NCI-H510A (cell line): ENCODE measurements at places on chromosomes 5 and 9.

- DNase-seq, result no peak
These were observed 58.8 kb downstream of the SH3PXD2B start for GRCh38 chr5:172395483-172395882.

DNA sequence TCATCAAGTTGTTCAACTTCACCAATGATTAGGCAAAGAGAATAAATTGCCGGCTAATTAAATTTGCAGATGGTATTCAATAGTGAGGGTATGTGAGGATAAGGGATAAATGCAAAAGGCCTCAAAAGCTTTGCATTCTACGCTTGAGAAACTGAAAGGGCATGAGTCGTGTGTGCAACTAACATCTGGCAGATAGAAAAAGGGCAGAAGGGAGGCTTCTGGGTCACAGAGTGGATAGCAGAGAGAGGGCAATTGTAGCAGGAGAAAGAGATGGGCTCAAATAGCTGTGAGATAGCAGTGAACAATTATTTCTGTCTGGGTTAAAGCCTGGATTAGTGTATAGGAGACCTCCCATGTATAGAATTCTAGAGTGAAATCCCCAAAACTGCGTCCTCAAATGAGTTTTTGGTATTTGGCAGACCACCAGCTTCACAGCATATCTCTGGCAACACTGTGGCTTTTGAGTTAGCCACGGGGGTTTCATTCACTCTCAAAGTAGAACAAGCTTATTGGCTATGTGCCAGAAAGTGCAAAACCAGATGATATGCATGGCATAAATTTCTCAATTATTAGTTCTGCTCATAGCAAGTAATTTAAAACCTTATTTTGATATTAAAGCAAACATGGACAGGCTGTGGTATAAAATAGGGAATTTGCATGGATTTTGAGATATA is 586.3 kb downstream of the BRINP1 start:
- no peak for DNase-seq

DNA sequence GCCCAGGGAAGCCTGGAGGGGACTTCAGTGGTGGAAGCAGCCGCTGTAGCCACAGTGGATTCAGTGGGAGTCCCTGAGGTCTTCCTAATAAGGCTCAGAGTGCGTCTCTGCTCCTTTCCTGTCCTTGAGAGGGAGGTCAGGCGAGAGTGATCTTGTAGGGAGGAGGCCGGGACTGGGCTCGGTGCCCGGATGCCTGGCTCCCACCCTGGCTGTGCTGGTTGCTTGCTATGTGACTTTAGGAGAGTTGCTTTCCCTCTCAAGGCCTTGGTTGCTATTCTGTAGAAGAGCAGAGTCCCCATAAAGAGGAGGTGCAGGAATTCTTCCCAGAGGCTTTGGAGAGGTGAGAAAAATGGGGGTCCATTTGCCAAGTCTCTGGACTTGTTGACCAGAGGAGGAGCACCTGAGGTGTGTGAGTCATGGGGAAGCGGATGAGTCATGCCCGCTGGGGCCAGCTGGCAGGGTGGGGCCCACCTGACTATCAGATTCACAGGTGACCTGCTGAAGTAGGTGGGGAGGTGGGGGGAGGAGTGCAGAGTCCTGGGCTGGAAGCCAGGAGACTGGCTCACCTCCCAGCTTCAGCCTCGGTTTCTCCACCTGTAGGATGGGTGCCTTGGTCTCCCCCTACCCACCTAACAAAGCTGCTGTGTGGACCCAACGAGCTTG is 13.8 kb downstream of the GSN start:
- DNase-seq, result peak; percentile 86

- DNase-seq, result no peak
These were observed 155.5 kb upstream of the PPP1R2B start for GRCh38 chr5:156694598-156694997.

DNA sequence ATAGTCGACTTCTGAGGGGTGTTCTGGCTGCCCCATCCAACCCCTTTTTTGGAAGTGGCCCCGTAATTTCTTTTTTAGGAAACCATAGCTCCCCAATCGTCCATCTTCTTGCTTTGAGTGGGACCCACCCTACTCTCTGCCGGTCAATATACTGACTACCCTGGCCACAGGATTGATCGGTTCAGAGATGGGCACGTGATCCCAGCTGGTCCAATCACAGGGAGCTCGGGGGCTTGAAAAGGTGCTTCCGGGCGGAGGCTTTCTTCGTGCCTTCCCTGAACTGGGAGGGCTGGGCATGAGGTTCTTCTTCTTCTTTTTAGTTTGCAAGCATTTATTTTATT is 78.7 kb upstream of the SH3PXD2B start:
- no peak for DNase-seq

DNA sequence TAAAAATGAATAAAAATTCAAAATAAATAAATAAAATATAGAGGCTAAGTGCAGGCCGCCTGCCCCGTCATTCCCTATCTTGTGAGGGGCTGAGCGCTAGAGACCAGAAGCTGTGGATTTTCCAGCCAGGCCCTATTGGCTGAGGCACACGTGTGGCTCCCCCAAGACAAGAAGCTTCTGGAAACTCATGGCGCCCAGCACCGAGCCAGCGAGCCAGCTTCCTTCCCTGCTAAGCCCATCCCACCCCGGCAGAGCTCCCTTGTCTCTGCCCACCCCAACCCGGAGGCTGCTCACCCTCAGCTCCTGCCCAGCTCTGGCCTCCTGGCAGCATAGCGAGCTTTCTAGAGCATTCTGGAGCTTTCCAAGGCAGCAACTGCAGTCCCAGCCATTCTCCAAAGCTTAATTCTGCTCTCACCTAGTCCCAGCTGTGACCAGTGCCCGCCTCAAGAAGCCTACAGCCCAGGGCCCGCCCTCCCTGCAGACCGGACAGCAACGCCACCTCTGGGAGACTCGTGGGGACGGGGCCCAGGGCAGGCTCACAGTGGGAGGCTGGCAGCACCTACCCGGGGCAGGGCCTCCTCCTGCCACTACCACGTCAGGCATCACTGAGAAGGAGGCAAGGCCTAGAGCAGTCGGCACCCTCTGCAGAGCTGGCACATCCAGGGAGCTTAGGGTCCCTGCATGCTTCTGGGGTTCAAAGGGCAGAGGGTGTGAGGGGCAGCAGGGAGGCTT is 23.2 kb upstream of the TMEM250 start:
- no peak for DNase-seq

DNA sequence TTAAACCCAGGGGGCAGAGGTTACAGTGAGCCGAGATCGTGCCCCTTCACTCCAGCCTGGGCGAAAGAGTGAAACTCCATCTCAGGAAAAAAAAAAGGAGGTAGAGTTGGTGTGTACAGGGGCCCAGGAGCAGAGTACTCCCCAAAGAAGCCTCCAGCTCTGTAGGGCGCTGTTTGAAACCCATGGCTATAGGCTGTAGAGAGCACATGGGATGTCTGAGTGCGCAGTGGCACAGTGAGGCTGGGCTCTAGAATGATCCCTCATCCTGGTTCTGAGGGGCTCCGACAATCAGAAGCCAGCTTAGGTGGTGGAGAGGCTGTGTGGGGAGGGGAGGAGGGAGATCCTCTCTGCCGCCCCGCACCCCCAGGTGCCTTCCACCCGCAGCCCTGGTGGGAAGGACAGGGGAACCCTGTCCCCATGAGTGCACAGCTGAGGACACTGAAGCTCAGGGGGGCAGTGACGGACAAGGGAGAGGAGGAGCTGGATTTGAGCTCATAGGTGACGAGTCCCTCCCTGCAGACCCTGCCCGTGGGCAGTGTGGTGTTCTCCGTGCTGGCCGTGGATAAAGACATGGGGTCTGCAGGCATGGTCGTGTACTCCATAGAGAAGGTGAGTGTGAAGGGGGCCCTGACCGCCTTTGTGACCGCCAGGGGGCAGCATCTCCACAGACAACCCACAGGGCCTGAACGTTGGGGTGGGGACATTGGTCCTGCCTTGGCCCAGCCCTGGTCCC is 24.6 kb downstream of the CDHR2 start:
- DNase-seq, result no peak

GRCh38 chr5:141680178-141680577 is 1.9 kb downstream of the ARAP3 start:
- no peak for DNase-seq
